ENCODE measurements at places on chromosomes 2 and 18.
A peak's percentile ranks its signal among the peaks of the same experiment; 100 is the strongest.

DNA sequence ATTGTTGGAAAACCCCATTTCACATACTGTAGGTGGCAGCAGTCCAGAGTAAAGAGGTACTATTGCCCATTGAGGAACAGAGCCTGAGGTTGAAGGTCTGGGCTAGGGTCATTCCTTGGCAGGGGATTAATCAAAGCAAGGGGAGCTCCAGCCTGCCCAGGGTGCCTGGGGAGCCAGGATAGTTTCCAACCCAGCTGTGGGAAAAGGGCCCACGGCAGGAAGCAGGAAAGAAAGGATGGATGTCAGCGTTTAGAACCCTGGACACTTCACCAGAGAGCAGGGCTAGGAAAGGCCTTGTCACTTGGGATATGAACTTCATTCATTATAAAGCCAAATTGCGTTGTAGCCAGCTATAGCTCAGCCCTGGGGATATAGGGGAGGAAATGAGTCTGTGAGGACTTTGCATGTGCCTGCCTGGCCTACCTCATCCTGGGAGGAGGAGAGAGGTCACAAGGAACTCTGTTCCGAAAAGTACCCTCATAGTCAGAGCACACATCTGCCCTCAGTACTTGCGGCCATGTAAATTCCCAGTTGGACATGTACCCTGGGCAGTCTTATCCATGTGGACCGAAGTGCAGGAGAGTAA is 140.2 kb upstream of the COPS8 start:
- no peaks in the 10 kb centered on the region for H3K36me3 ChIP-seq
- DNase-seq = no peak
- H3K4me3 ChIP-seq = no peak overlapping the region
- H3K27ac ChIP-seq = no peak overlapping the region
- H3K27me3 ChIP-seq = no peaks in the 10 kb centered on the region

DNA sequence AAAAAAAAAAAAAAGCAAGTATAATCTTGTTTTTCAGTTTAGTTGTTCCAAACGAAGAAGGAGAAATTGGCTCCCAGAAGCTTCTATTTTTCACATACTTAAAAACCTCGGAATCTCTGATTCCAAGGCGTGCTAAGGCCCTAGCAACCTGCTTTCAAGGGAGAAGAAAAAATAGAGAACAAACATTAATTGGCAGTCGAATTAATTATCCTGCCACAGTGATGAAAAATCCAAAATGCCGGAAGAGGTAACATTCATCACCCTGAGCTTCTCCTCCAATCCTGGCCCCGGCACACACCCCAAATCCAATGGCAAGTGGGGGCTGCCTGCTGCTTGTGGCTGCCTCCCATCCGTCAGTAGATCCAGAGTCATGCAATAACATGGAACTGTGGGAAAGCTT is 250.2 kb upstream of the CHAC2 start:
- no peak for DNase-seq
- no peaks in the 10 kb centered on the region for H3K4me1 ChIP-seq
- H3K27ac ChIP-seq = no peak overlapping the region
- H3K27me3 ChIP-seq = no peaks in the 10 kb centered on the region

DNA sequence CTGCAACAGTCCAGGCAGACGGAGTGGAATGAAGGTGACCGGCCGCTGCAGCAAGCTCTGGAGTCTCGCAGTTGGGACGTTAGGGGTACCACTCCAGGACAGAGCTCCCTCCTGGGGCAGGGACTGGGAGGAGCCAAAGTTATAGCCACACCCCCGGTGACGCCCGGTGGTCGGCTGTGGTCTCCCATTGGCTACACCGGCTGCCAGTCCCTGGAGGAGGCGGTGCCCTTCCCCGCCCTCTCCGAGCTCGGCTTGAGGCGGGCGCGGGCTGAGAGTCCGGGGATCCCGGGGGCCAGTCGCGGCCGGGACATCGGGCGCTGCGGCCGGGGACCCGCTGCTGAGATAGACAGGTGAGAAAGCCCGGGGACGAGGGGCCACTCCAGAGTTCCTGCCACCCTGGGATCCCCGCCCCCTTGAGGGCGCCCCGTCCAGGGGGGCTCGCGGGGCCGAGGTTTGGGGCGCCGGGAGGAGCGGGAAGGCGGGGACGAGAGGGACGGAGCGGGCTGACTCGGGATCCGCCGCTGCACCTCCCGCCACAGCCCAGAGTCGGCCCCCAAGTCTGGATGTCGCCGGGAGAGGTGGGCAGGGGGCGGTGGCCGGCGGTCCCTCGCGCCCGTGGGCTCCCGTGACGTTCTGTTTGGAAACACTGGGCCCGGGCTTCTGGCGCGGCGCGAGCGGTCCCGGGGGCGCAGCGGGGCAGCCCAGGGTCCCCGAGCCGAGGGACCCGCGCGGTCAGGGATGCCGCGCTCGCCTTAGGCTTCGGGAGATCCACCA is at the start of gene PLEKHH2:
TSS of gene PLEKHH2 (plus strand) at position 231 of the 774 bp plus-strand sequence. CDS start 7,414 bp downstream, outside the sequence.
- peak within 1 kb of the TSS; percentile 56 for H3K4me3 ChIP-seq
- H3K27me3 ChIP-seq = no peaks in the 10 kb centered on the region
- no peaks in the 10 kb centered on the region for H3K36me3 ChIP-seq
- H3K27ac ChIP-seq = no peak within 1 kb of the TSS
- peak; percentile 98 for DNase-seq
- H3K4me1 ChIP-seq = peaks cover 2% of the 10 kb centered on the region

DNA sequence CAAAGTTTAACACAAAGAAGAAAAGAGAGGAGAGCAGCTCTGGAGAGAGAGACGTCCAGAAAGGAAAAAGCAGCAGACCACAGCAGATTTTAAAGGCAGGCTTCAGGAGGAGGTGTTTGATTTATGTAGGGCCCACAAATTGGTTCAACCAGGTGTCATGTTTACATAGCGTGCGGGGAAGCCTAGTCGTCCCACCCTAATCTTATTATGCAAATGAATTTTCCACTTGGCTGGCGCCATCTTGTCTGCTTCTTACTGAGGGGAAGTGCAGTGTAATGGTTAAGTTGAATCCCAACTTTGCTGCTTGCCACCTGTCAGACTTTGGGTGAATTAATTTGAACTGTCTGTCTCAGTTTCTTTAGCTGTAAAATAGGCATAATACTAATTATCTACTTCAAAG is 282.4 kb upstream of the CYRIA start:
- no peak overlapping the region for H3K27ac ChIP-seq
- H3K4me1 ChIP-seq = no peaks in the 10 kb centered on the region

GRCh38 chr2:177192788-177193187 is 19.8 kb upstream of the HNRNPA3 start:
- H3K27me3 ChIP-seq = peaks cover 2% of the 10 kb centered on the region
- H3K4me1 ChIP-seq = no peaks in the 10 kb centered on the region
- DNase-seq = no peak
- no peak overlapping the region for H3K27ac ChIP-seq

DNA sequence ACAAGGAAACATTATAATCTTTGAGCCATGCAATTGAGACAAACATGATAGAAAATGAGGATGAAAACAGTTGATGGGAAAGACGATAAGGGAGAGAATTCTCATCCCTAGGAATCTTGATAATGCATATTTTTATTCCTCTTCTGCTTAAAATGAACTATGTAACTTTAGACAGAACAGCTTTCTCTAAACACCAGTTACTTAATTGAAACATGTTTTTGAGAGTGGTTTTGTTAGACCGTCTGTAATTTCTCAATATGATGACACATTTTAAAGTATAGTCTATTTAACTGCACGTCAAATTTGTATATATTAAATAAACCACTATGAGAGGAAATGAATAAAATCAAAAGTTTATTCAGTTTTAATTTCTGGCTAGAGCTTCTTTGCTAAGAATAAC is 1453.9 kb upstream of the NXPH2 start:
- no peaks in the 10 kb centered on the region for H3K36me3 ChIP-seq
- H3K27me3 ChIP-seq = no peaks in the 10 kb centered on the region
- H3K4me1 ChIP-seq = no peaks in the 10 kb centered on the region
- H3K4me3 ChIP-seq = no peak overlapping the region
